Left hindlimb (tissue), 1 donor: ENCODE measurements at places on chromosomes 6 and 20.
A peak's percentile ranks its signal among the peaks of the same experiment; 100 is the strongest.

DNA sequence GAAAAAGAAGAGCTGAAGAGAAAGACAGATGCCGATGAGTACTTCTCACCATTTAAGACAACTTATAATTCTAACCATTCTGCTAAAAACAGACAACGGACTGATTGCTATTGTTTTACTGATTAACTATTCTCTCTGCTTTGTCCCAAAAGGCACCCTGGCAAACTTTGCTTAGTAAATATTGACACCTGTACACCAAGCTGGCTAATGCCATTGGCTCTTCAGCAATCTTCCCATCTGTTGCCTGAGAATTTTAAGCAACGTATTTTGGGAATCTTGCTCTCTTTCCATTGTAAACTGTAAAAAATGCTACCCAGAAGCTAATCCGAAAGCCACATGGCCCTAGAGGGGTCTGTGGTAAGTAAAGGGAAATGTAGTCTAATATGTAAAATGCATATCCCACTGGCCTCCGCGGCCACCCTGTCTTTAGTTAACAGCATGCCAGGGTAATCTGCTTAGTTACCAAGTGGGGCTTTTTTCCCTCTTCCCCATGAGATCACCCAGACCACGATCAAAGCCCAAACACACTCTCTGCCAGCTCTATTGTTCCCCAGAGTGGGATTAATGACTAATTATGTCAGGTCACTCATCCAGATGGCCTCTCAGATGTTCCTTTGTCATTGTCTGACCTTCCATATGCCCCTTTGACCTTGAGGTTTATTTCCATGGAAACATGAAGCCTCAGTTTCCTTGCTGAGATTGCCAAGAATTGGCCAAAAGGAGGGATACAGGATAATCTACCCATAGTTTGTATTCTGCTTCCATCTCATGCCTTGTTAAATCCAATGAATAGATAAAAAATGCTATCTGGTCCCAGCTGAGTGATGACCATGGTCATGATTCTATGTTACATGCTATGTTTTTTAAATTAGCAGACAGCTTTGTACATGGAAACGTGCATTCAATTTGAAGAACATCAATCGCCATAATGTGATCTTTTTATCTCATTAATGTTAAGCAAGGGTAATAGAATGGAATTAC is 216.4 kb upstream of the MCHR2 start:
- DNase-seq, result no peak

GRCh38 chr6:151498327-151498726 is 4.5 kb downstream of the CCDC170 start:
- no peak for DNase-seq

DNA sequence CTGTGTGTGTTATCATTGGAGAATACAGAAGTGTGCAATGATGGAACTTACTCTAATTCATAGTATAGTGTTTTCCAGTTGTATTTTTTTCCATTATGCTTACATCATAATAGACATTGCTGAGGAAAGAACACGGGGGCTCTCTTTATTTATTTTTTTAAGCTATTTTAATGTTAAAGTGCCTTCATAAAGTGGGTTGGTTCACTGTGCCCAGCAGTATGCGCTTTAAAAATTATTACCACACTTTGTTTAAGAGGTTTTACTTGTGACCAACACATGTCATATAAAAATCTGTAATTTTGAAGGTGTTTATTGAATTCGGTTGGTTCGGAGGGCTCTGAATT is 215.8 kb downstream of the TMEM242 start:
- no peak for DNase-seq

- DNase-seq, result no peak
Measured at GRCh38 chr20:31620246-31620645, 15.2 kb downstream of the ID1 start.

GRCh38 chr20:50682947-50683530 is 8.3 kb downstream of the RIPOR3 start:
- no peak for DNase-seq

GRCh38 chr6:104689551-104690205 is 170.0 kb downstream of the HACE1 start:
- no peak for DNase-seq

GRCh38 chr6:157560691-157561413 is 179.9 kb downstream of the ZDHHC14 start:
- no peak for DNase-seq

DNA sequence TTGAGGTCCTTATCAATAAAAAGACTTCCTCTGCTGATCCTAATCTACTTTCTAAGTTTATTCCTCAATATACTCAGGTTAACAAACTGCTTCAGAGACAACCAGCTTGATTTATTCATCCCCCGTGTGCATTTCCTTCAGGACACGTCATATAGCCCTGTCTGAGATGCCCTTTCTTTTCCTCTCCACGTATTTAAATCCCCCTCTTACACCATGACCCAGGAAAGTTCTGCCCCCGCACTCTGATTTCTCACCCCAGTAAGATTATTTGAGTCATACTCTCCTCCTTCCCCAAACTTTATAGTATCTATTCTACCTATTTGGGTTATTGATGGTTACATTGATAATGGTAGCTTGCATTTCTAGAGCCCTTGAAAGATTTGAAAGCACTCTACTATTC is 9.8 kb upstream of the CGA start:
- DNase-seq, result no peak

- DNase-seq, result peak; percentile 29
Measured at GRCh38 chr20:57658833-57659516, 38.7 kb upstream of the ZBP1 start.

DNA sequence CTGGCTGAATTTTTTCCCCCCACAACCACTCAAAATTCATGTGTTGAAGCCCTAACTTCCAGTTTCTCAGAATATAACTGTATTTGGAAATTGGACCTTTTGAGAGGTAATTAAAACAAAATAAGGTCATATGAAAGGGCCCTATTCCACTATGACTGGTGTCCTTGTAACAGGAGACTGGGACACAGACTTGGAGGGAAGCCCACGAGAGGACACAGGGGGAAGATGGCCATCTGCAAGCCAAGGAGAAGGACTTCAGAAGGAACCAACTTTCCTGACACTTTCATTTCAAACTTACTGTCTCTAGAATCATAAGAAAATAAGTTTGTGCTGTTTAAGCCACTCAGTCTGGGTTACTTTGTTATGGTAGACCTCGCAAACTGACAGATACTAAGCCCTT is 134.6 kb downstream of the ATXN1 start:
- no peak for DNase-seq

GRCh38 chr6:148491638-148492251 is 149.1 kb downstream of the SASH1 start:
- no peak for DNase-seq

- no peak for DNase-seq
Measured at GRCh38 chr6:20115246-20115980, 96.9 kb downstream of the MBOAT1 start.

DNA sequence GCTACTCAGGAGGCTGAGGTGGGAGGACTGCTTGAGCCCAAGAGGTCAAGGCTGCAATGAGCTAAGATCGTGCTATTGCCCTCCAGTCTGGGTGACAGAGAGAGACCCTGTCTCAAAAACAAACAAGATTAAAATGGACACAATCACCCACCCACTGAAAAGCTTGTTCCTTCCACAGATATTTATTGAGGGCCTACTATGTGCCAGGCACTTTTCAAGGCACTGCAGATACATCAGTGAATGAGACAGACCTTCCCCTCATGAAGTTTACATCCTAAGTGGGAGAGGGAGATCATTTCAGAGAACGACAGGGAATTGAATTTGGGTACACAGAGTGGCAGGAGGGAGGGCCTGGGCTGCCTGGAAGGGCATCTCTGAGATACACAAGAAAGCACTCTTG is 14.4 kb downstream of the RSPO4 start:
- DNase-seq, result no peak

GRCh38 chr20:58306421-58307261 is 2.9 kb upstream of the RAB22A start:
- no peak for DNase-seq

- no peak for DNase-seq
Measured at GRCh38 chr6:71537717-71538116, 249.1 kb downstream of the OGFRL1 start.

GRCh38 chr6:150492941-150493340 is 106.7 kb upstream of the PLEKHG1 start:
- DNase-seq, result no peak

DNA sequence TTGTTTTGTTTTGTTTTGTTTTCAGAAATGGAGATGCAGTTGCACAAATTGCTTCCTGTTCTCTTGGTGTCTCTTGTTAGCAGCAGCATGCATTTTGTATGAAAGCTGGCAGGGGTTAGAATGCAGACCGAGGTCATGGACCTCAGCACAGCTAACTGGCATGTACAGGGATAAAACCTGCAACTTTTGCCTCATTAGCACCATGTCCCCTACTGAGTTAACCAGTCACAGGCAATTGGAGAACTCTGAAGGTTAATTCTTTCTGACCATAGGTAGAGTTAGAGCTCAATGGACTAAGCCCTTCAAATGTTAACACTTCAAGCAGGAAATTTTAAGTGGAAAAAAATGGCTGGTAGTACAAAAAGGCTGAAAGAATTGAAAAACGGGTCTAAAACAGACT is 377.1 kb downstream of the ADGRB3 start:
- no peak for DNase-seq

GRCh38 chr20:47551841-47552240 is 50.2 kb downstream of the NCOA3 start:
- no peak for DNase-seq

GRCh38 chr6:28606424-28607391 is 81.0 kb downstream of the GPX5 start:
- peak; percentile 80 for DNase-seq

DNA sequence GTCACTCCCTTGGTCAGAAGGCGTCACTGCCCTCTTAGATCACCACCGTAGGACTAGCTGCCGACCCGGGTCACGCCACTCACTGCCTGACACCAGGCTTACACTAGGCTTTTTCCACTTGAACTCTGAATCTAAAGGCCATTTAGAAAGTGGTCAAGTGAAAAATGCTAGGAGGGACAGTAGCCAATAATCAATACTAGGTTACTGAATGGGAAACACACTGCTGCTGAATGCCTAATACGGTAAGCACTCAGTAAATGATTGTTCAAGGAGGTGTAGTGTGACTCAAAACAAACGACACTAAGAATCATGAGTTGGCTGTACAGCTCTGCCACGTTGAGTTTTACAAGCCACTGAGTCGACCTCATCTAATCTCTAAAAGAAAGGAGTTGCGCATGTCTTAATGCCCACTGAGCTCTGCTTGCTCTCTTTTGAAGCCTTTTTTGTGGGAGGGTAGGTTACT is 760 bp upstream of the IBTK start:
- no peak for DNase-seq

DNA sequence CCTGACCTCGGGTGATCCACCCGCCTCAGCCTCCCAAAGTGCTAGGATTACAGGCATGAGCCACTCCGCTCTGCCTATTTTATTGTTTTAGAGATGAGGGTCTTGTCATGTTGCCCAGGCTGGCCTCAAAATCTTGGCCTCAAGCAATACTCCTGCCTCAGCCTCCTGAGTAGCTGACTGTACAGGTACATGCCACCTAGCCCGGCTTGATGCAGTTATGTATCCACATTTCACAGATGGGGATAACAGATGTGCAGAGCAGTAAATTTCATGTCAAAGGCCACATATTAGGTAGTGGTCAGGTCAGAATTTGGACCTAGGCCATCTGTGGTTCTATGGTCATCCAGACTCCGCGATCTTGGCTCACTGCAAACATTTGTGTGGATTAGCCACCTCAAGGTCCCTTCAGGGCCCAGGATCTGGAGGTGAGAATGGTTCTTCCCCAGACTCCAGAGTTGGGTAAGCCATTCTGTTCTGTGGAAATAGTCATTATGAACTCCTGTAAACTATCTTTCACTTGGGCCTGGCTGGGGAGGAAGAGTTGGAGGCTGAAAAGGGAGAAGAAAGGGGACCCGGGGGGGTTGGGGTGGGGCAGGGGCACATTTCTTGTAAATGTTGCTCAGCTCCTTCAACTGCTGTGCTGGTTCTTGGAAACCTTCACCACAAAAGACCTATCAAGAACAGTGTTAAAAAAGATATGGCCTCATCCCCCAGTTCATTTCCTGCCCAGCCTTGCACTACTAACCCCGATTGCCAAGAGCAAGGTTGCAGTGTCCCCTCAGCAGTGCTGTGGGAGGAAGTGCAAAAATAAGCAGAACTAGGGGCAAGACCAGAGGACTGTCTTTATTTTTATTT is 13.0 kb downstream of the PIM1 start:
- DNase-seq, result no peak

GRCh38 chr6:2766767-2767656 is 1.8 kb downstream of the WRNIP1 start:
- DNase-seq, result no peak

DNA sequence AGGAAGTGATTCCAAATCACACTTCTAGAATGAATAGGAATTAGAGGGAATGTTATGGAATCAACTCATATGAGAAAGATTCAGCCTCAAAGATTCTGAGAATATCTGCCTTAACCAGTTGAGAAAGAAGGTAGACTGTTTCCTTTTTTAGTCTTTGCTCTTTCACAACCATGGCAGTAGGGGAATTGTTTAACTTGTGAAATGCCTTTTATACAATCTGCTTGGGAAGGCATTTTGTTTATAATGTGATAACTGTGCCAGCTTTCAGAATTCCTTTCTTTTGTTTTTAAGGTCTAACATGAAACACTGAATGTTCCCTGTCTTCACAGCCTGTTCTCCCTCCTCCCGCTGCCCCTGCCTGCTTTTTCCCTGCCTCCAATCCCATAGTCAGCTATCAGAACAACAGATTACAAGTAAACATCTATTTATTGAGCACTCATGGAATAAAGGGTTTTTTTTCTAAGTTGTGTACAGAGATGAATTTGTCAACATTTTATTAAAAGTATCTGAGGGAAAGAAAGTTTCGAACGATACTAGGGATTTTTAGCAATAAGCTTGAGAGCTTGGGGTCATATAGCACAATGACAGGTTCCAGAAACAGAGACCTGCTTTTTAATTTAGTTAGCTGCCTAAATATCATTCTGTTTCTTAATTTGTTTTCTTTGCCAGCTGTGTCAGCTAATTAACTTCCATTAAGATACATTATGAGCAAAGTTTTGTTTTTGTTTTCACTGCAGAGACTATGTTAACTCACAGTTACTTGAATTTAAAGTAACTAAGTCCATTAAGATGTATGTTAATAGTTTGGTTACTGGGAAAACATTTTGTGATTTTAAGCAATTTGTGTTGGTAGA is 28.3 kb upstream of the FBXO30 start:
- no peak for DNase-seq

DNA sequence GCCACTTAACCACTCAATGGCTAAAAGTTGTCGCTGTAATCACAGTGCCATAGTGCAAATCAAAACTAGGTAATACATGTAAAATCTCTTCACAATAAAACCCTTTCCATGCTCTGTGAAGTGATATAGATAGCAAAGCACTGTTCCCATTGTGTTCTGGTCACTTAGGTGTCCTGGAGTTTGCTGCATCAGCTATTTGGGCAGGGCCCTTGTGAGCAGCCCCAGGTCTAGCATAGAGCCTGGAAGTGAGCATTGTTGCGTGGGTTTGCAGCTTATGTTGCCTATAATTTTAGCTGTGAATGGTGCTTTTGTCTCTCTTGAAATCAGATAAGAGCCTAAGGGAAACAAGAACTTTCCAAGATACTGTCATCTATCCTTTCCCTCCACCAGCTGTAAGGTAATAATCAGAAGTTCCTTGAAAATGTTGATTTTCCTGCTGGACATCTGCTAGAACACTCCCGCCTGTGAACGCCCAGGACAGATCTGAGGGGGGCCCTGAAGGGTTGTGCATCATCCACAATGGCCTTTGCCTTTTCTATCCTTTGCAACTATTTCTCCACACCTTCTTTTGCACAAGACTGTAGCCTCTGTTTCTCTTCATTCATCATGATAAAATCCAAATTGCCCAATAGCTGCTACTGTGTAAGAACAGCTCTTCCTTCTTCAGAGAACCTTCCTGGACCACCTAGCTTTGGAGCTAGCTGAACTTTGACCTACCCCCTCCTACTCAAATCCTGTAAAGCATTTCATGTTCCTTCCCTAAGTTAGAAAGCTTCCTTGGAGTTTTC is 57.0 kb downstream of the TNFAIP3 start:
- no peak for DNase-seq
